ENCODE measurements at places on chromosomes 7 and 10. TPM values are rescaled to one million over a fixed set of nuclear protein-coding genes. Genes with fewer than 3 reads are reported as not detected.

GRCh38 chr7:28190077-28190710 lies 9.6 kb upstream of the JAZF1 start:
- DNase-seq = no peak

DNA sequence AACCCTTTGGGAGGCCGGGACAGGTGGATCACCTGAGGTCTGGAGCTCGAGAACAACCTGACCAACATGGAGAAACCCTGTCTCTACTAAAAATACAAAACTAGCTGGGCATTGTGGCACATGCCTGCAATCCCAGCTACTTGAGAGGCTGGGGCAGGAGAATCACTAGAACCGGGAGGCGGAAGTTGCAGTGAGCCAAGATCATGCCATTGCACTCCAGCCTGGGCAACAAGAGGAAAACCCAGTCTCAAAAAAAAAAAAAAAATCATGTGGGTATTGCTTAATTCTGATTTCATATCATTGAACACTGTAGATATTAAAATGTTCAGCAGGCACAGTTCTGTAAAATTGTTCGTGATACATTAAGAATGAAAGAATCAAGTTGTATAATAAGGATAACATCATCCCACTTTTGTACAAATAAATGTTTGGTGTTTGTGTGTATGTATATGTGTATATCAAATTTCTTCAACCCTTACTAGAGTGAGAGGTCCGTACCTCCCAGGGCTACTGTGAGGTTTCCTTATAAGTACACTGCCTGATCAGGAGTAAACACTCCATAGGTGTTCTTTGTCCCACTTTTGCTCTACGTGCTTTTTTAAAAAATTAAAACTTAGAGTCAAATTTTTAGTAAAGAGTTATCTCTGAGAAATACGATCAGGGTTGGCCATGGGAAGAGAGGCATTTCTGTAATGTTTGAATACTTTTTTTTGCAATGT lies 31.7 kb downstream of the PLEKHS1 start:
- DNase-seq = no peak

DNA sequence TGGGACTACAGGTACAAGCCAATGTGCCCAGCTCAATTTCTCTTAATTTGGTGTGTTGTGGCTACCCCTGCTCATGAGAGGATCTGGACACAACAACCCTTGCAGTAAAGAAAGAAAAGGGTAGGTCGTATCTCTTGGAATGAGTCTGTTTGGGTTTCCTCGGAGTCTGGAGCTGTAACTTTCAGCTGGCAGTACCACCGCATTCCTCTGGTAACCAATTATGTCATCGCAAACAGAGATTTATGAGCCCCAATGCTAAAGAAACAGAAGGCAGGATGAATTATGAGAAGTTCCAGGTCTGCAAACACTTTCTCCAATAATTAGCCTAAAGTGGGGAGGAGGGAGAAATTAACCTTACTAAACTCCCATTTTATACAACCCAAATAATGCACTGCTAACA lies 186.6 kb upstream of the NRP1 start:
- no peak for DNase-seq

DNA sequence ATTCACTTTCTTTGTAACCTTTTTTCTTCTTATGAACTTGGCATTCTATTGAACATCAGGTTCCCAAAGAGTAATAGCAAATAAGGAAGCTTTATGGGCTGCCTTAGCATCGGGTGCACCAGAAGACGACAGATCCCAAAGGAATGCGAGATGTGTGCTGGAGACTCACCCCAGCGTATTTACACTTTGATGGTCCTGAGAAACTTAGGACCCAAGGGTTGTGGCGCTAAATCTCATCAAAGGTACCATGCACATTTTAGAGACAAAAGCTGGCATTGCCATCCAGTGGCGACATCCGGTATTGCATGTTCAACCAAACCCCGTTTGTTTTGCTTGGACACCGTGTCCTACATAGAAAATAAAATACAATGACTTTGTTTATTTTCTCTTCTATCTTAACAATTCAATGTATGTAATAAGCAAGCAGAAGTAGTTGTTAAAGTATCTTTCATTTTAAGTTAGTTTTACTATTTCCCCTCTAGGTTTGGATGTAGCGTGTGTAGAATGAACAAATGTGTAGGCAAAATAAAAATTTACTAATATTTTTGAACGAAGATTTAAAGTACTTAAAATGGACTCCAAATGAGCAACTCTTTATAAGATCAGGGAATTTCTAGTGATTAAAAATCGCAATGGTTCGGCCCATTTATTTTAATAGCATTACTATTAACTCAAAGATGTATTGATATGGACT lies 1154.8 kb downstream of the GATA3 start:
- peak; percentile 72 for DNase-seq

GRCh38 chr10:4018054-4018511 lies 233.1 kb upstream of the KLF6 start:
- DNase-seq = no peak

- DNase-seq = peak; percentile 76
These were observed 11.3 kb upstream of the KAZALD1 start for GRCh38 chr10:101050208-101051069.

- no peak for DNase-seq
These were observed 183.8 kb upstream of the TBX20 start for GRCh38 chr7:35437619-35438275.

Gene CDH23
- 9.6 TPM for total RNA-seq

Gene OR13A1
- not detected for total RNA-seq

DNA sequence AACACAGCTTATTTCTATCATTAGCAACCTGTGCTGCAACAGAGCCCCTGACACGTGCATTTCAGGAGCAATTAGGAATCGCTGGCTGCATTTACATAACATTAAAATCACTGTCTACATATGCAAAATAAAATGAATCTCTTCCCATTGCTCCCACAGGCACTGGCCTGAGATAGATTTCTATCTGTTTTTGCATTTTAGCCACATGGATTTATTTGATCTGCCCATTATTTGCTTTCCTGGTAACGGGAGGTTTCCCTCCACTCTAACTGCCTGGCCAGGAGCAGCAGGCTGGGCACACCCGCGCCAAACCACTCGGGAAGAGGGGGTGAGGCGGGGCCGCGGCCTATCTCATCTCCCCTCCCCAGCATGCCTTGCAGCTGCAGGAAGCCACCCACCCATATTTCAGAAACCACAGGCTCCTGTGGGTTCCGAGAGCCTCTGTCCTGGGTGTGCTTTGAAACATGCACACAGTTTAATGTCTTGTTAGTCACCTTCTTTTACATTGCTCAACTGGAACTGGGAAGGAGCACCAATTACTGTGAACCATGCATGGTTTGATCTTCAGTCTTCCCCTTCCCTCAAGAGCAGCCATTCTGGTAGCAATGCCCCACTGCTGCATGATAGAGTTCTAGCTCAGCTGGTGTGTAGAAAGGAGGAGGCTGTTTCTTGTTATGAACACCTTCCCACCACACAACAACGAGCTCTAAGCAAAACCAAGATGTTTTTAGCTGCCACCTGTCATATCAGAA lies 37.7 kb upstream of the IKZF1 start:
- DNase-seq = peak; percentile 87

- DNase-seq = no peak
These were observed 17.1 kb downstream of the SLC26A3 start for GRCh38 chr7:107785926-107786325.

Gene PLAC9
- not detected for total RNA-seq

GRCh38 chr7:29619848-29620555 lies 56.4 kb downstream of the PRR15 start:
- DNase-seq = no peak

- DNase-seq = no peak
These were observed 68.8 kb downstream of the SPAG6 start for GRCh38 chr10:22414146-22414545.

DNA sequence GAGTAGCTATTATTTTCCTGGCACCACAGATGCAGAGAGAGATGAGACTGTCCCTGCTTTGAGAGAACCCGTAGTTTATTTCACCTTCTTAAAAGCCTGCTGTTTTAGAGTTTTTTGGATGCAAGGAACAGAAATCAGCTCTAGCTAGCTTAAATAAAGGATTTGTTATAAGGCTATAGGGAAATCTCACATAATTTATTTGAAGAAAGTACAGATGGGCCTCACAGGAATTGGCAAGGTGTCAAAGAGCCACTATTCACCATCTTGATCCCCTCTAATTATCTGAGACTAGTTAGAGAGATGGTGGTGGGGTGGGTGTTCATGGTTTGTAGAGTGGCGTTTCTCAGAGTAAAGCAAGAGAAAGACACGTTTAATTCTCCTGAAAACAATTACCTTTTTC lies 7.3 kb downstream of the KMT2E start:
- no peak for DNase-seq

DNA sequence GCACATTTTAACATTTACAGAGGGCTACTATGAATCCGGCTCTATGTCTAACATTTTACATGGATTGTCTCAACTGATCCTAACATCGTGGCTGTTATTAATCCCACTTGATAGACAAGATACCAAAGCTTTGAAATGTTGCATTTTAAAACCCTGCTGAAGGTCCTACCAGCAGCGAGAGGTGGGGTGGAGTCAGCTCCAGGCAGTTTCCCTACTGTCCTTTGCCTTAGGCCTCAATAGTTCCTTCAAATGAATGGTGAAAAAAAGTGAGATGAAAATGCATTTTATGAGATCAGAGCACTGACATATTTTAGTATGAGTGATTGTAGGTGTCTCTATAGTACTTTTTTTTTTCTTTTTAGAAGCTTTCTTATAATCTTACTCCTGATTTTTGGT lies 26.6 kb downstream of the BAIAP2L1 start:
- no peak for DNase-seq

Gene LRRC61
- 16.0 TPM for total RNA-seq

GRCh38 chr7:33459340-33459751 lies 330.0 kb downstream of the BBS9 start:
- DNase-seq = no peak

Gene ANKRD30A
- not detected for total RNA-seq

DNA sequence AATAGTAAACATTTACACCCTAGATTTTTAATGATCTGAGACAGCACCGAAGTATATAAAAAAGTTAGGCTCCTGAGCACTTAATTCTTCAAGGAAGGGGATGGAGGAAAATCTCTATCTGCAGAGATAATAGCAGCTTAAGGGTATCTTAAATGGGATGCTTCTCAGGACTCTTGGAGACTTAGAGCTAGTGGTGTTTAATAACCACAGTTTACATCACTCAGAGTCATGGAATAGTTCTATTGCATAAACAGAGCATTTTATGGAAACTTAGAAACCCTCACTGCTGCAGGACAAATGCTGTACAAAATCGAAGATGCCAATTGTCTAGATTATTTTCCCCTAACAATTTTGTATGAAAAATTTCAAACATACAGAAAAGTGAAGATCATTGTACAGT lies 398.9 kb upstream of the GALNT17 start:
- DNase-seq = no peak

GRCh38 chr7:1912593-1913465 lies 242.8 kb downstream of the ELFN1 start:
- DNase-seq = no peak

GRCh38 chr10:93126483-93127052 lies 52.9 kb downstream of the CYP26A1 start:
- DNase-seq = no peak

DNA sequence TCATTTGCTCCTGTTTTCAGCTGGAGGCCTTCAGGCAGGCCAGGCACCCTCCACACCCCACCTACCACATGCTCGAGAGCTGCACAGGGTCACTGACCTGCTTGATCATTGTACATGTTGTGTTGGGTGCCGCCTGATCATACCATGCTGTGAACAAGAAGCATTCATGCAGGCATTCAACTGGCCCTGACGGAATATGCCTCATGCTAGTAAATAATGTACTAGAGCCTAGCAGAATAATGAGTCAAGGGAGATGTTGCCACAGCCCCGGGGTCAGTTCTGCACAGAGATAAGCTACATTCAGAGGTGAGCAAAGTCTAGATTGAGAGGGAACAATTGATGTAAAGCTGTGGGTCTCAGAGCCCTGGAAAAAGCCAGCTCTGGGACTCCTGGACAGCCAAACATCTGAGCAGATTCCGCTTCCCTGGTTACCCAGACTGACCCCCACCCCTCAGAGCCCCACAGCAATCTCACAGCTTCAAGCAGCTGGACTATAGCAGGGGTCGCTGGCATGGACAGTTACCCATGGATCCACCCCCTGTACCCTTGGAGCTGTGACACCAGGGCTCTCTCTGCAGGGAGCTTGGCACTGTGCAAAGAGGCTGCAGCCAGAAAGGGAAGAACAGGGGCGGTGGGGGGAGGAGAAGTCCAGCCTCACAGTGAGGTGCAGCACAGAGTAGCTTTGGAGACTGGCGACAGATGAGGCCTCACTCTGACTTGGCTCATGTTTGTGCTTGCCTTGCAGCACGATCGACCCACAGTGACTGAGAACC lies 86.6 kb downstream of the FRMPD2 start:
- DNase-seq = no peak

Gene SPAM1
- not detected for total RNA-seq

- DNase-seq = no peak
These were observed 14.8 kb upstream of the LAMB1 start for GRCh38 chr7:108017776-108018151.

Gene NPTX2
- total RNA-seq = not detected

- no peak for DNase-seq
These were observed 114.5 kb downstream of the LARP4B start for GRCh38 chr10:816958-817357.

- peak; percentile 29 for DNase-seq
These were observed 1.4 kb downstream of the LANCL2 start for GRCh38 chr7:55366461-55367070.

DNA sequence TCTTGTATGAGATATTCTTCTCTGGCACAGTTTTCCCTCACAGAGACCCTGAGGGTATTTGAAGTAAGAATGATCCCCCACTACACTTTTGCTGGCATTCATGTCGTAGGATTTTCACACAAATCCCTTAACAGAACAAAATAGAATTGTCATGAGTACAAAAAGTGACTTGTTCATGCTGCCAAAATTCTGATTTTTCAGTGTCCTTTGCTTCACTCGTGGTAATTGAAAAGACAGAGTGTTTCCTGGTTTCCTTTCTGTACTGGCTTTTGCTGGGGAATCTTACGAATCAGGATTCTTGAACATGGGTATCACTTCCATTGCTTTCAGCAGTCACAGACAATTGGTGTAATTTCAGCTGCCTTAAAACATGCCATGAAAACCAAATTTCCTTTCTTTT lies 756.3 kb downstream of the REEP3 start:
- DNase-seq = no peak

Gene ZNF800
- 78.5 TPM for total RNA-seq

Gene BTBD16
- not detected for total RNA-seq

All from naive thymus-derived CD8-positive, alpha-beta T cell (primary cell).